ENCODE measurements at places on chromosomes 6 and 20. TPM values are rescaled to one million over a fixed set of nuclear protein-coding genes. Genes with fewer than 3 reads are reported as not detected.

GRCh38 chr20:57735831-57736737 is 26.3 kb upstream of the PMEPA1 start:
- no peak for DNase-seq

DNA sequence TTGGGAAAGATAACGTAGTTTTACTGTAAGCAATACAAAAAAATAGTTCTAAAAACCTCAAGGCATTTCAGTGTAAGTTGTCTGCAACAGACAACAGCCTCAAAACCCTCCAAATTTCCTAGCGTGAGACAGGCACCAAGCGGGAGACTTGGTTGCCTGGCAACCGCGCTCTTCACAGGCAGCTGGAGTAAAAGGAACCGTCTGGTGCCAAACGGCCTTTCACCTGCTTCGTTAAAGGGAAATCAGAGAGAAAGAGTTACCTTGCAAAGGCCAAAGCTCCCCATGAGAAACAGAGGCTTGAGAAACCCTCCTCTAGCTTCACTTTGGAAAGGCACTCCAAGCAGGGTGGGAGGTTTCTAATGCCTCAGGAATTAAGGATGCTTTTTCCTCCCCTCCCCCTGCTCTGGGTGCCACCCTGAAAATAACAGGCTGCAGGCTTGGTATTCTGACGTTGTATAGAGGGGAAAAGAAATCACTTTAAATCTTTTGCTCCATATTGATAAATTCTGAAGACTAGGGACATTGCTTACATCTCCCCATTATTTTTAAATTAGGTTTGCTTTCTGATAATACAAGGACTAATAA is 129.7 kb upstream of the UFL1 start:
- peak; percentile 22 for DNase-seq

- no peak for DNase-seq
Observed at GRCh38 chr6:125498606-125499005, 196.8 kb upstream of the HDDC2 start.

DNA sequence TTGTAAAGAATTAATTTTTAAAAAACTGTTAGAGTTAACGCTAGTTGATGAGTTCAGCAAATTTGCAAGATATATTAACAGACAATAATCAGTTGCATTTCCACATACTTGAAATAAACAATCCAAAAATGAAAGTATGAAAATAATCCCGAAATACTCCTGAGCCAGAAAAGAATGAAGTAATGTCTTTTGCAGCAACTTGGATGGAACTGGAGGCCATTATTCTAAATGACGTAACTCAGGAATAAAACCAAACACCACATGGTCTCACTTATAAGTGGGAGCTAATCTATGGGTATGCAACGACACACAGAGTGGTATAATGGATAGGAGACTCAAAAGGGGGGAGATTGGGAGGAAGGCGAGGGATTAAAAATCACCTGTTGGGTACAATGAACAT is 872.9 kb upstream of the GJE1 start:
- no peak for DNase-seq

DNA sequence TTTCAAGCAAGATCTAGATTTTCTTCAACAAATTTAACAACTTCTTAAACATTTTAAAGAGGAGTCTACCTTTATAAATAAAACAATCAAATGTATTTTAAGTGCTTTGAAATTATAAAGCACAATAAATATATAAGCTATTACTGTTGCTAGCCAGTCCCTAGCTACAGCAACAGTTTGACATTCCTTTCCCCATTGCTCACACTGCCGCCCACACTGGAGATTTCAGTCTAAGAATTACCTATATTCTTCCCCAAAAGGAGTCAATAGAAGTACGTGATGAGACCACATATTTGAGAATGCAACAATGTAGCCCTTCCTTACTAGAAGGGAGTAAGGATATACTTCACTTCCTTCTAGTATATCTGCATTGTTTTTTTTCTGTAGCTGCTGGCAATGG is 65.3 kb upstream of the RNF146 start:
- no peak for DNase-seq

DNA sequence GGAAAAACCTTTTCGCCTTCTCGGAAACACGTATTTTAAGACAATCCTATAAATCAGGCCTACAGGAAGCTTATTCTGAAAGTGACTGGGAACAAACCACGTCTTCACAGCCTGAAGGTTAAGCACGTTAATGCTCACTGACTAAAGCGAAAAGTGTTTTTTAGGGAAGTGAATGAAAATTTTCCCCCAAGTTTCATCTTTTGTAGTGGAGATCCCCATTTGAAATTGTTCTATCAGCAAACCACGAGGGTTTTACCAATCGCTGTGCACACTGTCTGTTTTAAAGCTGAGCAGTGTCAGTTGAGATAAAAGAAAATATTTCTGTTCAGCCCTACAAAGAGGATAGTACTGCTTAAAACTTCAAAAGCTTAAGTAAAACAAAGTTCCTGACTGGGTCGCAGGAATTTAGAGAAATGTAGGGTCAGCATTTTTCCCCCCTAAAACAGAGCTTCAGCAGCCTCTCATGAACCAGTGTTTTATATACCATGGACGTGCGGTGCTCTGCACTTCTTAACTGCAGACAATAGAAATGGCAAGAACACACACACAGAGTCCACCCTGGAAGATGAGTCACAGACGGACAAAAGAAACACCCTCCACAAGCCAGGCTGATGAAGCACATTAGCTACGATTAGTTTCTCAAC is 34.9 kb downstream of the SLC22A23 start:
- DNase-seq = no peak

DNA sequence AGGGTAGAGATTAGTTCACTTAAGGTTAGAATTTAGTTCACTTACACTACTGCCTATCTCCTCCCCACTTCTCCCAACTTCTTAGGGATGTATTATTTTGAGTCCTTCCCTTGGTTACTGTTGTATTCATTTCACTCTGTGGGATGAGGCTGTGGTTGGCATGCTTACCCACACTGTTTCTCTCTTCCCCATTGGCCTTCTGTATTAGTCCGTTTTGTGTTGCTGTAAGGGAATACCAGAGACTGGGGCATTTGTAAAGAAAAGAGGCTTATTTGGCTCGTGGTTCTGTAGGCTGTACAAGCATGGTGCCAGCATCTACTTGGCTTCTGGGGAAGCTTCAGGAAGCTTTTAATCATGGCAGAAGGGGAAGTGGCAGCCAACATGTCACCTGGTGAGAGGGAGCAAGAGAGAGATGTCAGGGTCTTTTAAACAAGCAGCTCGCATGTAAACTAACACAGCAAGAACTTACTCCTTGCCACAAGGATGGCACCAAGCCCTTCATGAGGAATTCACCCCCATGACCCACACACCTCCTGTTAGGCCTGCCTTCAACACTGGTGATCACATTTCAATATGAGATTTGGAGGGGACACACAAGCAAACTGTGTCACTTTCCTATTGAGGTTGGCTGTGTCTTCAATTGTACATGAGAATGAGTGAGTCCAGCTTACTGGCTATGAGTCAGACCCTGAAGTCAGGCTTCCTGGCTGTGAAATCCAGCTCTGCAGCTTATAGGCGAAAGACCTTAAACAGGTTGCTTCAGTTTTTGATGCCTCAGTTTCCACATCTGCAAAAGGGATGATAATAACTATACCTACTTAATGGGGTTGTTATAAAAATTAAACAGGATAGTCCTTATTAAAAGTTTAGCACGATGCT is 53.3 kb downstream of the SYNDIG1 start:
- no peak for DNase-seq

PRL gene
- not detected for total RNA-seq

HTR1B gene
- not detected for total RNA-seq

EDN3 gene
- 4.2 TPM for total RNA-seq

RPS6KA2 gene
- 95.4 TPM for total RNA-seq
